Activated CD8-positive, alpha-beta T cell treated with anti-CD3 and anti-CD28 coated beads, Interleukin-2, amount 10 ng/mL, durations not matched to agents 7 days and 5 days (primary cell): ENCODE measurements at places on chromosomes 16 and 17. TPM values are rescaled to one million over a fixed set of nuclear protein-coding genes. Genes with fewer than 3 reads are reported as not detected.

GRCh38 chr17:1966274-1967086 is 58.7 kb downstream of the RTN4RL1 start:
- H3K4me1 ChIP-seq = peaks cover 20% of the 10 kb centered on the region
- DNase-seq = no peak
- H3K4me3 ChIP-seq = no peak overlapping the region

The FMNL1 gene
- total RNA-seq = 375 TPM

The HOXB2 gene
- 15.7 TPM for total RNA-seq

The KCNJ12 gene
- total RNA-seq = not detected

The NBR1 gene
- 41.3 TPM for total RNA-seq

GRCh38 chr17:61343576-61343975 is 56.1 kb upstream of the TBX2 start:
- no peaks in the 10 kb centered on the region for H3K36me3 ChIP-seq
- no peaks in the 10 kb centered on the region for H3K4me1 ChIP-seq
- no peak overlapping the region for H3K27ac ChIP-seq
- H3K4me3 ChIP-seq = no peak overlapping the region
- H3K27me3 ChIP-seq = no peaks in the 10 kb centered on the region
- DNase-seq = no peak
